ENCODE measurements at places on chromosomes 2 and 18.

DNA sequence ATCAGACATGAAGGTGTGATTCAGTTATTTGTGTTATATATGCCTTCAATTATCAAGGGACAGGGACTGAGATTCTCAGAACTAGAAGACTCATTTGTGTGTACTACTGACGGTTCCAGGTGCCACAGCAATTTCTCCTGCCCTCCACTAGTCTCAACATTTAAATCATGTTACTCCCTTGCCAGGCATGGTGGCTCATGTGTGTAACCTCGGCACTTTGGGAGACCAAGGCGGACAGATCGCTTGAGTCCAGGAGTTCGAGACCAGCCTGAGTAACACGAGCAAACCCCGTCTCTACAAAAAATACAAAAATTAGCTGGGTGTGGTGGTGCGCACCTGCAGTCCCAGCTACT lies 1.1 kb downstream of the CNDP2 start:
- no peak for DNase-seq

GRCh38 chr18:22505141-22505591 lies 87.5 kb upstream of the CTAGE1 start:
- DNase-seq: no peak

DNA sequence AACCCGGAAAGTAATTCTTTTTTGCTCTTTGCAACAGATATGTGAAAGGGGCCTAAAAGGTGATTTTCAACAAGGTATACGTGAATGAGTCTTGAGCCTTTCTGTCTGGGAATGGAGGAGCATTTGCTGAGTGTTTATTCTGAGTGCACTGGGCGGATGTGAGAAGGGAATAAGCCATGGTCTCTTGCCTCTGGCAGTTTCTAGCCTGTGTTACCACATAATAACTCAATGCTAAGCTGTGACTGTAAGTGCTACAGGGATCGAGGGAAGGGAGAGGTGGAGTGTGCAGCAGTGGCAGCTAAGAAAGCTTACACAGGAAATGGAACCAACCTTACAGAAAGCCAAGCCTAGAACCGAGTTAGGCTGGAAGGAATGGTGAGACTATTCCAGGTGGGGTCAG lies 444.3 kb downstream of the SLC4A3 start:
- no peak for DNase-seq

- DNase-seq: no peak
Measured at GRCh38 chr2:153101187-153101586, 377.4 kb downstream of the RPRM start.

DNA sequence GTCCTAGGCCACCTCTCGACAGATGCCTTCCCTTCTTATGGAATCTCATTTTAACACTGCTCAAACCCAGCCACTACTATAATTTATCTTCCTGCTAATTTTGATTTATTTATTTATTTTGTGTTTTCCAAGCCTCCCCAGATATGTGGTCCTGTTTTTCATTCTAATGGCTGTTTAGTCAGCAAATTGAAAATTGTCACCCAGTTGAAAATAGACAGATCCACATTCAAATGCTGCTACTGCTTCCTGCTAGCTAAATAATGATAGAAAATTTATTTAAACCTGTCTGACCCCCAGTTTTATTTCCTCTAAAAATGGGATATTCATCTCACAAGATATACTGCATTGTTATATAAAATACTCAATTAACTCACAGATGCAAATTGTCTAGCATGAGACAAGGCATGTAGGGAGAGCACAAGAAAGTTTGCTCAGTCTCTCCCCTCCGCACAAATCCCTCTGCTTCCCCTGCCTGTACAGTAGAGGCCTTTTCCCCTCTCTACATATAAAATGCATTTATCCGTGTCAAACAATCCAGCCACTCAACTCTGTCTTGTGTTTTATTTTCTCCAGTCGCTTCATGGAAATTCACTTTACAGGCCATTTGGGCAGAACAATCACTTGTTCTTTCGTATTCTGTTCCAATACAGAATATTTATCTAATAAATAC lies 389.9 kb downstream of the SOX11 start:
- DNase-seq: no peak

GRCh38 chr2:158777077-158777476 lies 18.0 kb upstream of the DAPL1 start:
- no peak for DNase-seq

- DNase-seq: no peak
Measured at GRCh38 chr2:219511547-219512325, 2.5 kb upstream of the ASIC4 start.

GRCh38 chr2:160657196-160657595 lies 163.6 kb upstream of the RBMS1 start:
- no peak for DNase-seq

GRCh38 chr2:152453129-152453911 lies 118.3 kb downstream of the FMNL2 start:
- no peak for DNase-seq

DNA sequence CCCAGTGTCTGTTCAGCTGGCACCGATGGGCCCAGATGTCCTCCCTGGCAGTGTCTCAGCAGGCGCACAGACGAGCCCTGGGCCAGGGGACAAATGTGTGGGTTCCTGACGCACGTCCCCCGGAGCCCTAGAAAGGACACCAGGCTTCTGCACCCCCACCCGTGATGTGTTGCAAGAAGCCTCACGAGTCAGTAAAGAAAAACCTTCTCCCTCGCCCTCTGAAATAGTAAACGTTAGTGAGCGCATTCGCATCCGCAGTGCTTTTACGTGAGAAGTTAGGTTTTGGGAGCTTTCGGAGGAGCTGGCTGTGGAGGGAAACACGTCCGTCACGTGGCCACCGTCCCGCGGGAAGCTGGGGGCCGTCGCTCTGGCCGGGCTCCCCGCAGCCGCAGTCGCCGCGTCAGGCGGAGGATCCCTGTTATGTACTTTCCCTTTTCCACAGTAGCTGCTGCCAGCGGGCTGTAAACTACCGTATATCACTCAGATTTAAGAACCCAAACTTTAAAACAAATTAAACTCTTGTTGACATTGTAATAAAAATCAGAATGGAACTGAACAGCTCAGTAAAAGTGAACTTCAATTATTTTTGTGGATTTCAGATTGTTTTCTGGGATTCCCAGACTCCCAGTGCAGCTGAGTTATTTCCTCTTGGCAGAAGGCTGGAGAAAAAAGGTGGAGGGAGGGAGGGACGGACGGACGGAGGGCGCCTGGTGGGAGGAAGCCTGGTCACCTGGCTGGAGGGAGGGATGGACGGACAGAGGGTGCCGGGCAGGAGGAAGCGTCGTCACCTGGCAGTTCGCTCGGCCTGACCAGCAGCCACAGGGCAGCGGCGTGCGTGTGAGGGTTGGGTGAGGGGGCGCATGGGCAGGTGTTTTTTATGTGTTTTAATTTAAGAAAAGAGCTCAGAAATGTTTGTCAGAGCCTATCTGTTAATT lies 112.1 kb downstream of the NFATC1 start:
- DNase-seq: no peak
